ENCODE measurements at places on chromosomes 12 and 14.

GRCh38 chr12:3233797-3234196 lies 156.6 kb downstream of the TSPAN9 start:
- DNase-seq, result no peak

DNA sequence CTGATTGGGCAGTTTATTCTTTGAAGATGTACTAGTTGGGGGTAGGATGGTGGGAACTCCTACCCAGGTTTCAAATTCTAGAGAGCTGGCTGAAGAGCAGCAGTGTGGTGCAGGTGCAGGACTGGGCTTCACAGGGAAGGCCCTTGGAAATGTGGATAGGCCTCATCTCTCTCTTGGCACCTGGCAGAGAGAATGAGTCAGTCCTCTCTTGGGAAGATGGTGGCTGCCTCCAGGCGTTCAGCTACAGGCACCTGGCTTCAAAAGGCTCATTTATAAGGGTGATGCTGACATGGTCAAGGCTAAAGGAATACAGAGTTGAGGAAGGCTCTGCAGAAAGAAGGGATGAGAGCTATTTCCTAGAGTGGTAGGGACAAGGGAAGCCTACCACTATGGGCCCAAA lies 179.7 kb upstream of the VASH1 start:
- no peak for DNase-seq

- no peak for DNase-seq
These were observed 22.1 kb upstream of the LGMN start for GRCh38 chr14:92770484-92770883.

DNA sequence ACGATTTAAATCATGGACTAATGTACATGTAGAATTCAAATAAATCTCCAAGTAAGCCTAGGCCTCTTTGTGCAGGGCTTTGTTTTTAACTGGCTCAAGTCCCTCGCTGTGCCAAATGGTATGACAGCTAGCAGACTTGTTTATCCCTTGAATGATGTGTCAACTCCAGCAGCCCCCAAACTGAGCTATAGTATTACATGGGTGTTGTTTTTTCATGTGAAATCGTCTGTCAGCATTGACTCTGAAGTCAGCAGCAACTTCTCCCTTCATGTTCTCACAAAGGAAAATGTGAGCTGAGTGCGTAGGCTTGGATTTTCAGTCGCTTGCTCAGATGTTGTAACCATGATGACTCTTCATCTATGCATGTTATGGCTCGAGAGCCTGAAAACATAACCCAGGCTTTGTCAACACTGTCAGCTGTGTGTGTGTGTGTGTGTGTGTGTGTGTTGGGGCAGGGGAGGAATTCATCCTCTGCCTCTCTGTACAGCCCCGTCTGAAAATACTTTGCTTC lies 73.3 kb downstream of the PTHLH start:
- no peak for DNase-seq

DNA sequence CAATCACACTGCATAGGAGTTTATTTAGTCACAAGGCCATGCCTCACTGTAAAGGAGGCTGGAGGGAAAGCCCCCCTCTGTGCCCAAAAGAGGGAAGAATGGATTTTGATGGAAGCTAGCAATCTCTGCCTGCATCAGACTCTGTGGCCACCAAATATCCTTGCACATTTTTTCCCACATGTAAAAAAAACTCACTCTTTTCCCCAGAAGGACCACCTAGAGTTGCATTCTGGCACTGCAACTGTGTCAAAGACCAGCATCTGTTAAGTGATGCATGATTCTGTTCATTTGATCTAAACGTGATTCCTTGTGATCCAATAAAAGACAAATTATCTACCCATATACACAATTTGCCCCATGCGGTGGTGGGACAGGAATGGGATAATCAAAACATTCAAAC lies 8.0 kb downstream of the RHOJ start:
- no peak for DNase-seq

DNA sequence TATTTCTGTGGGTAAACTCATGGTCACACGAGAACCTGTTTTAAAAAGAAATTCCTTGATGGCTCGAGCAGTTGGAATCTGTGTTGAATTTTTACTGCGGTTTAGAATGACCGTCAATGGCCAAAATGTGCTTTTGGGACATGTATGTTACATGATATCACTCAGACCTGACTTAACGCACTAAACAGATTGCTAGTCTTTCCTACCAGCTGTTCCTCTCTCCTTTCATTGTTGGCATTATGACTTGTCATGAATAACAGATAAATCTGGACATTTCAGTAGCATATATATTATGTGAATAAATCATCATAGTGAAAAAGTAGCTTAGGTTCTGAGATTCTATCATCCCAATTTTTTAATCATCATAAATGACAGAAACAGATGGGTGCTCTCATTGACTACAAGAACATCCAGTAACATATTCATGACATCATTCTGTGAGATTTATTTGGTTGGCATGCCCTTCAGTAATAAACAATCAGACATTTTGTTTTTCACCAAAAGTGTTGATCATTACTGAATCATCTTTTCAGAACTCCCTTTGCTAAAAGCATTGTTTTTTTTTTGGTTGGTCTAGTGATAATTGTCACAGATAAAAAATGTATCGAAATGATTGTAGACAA lies 57.9 kb upstream of the NAV3 start:
- no peak for DNase-seq

DNA sequence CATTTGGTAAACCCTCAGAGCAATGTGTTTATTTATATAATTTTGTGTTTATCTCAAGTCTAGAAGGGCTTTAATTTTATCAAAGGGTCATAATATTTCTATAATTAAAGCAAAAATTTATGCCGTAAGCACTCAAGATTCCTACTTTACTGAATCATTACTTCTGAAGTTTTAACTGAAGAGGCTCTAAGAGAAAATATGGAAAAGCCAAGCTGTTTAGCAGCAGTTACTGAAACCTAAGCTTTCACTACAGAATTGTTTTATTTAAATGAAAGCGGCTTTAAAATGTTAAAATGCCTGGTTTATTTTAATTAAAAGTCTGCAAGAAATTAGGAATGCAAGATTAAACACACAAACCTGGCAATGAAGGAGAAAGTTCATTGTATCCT lies 73.9 kb upstream of the BBS10 start:
- no peak for DNase-seq

- peak; percentile 41 for DNase-seq
These were observed 24.1 kb downstream of the DDX47 start for GRCh38 chr12:12837025-12837812.

- DNase-seq, result peak; percentile 34
These were observed 10.0 kb upstream of the CLEC7A start for GRCh38 chr12:10140001-10140400.

DNA sequence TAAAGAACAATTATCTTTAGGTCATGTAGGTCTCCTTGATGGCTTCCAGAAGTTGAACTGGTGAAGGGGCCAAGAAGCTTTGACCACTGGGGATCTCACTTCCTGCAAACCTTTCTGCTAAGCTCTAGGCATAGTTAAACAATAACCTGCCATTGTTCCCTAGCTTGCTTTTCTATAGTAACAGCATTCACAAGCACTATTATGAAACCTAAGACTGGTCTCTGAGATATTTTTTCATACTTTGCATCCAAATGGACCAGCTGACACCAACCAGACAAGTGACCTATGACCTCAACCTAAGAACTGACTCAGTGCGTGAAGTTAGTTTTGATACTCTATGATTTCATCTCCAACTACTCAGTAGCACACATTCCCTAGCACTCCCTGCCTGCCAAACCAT lies 129.1 kb downstream of the PTPRB start:
- no peak for DNase-seq

- DNase-seq, result no peak
These were observed 78.6 kb downstream of the CHST11 start for GRCh38 chr12:104535369-104535768.

DNA sequence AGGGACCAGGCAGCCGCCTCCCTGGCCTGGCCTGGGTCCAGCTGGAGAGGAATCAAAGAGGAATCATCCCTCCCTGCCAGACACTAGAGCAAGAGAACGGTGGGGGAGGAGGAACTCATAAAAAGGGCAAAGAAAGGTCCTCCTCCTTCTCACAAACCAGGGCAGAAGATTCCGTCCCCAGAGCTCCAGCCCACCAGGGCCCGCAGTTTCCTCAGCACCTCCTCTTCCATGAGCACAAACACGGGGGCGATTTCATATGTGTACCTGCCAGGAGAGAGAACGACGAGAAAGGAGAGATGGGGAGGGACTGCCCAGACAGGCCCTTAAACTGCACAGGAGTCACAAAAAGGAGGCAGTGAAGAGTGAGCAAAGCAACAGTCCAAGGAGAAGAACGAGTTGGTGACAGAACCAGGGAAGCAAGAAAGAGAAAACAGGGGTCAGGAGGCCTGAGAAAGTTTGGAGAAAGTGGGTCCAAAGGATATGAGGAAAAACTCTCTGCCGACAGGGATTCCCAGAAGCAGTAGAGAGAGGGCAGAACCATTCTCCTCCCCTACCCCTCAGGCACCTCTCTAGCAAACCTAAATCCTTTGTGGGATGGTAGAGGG lies 8.7 kb upstream of the ZNF740 start:
- DNase-seq, result no peak

DNA sequence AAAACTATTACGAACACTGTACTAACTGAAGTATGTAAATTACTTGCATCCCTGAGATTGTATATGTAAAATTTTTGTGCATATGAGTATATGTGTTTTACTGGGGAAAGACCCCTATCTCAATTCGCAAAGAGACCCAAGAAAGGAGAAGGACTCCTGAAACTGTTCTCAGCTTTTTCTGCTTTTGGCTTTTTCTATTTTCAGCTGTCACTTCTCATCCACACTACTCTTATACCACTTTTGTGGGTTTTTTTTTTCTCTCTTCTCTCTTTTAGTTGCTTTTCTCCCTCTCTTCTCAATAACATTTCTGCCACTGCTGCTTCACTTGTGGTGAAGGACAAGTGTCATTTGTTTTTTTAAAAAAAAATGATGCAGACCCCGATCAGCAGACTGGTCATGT lies 39.8 kb downstream of the NIN start:
- no peak for DNase-seq

DNA sequence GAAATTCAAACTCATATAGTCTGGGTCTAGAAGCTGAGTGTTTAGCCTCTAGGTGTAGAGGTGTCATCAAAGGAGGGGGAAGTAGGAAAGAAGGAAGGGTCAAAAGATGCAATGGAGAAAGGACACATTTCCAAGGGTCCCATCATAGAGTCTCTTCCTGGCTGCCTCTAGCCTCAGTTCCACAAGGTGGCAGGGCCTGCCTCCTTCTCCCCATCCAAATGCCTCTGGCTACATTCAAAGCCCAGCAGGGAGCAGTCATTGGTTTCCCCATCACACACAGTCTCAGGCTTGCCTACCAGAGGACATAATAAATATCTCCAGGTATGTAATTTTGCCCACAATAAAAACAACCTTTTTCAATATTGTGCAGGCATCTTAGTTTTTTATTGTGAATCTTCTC lies 2.1 kb upstream of the CCT2 start:
- no peak for DNase-seq

DNA sequence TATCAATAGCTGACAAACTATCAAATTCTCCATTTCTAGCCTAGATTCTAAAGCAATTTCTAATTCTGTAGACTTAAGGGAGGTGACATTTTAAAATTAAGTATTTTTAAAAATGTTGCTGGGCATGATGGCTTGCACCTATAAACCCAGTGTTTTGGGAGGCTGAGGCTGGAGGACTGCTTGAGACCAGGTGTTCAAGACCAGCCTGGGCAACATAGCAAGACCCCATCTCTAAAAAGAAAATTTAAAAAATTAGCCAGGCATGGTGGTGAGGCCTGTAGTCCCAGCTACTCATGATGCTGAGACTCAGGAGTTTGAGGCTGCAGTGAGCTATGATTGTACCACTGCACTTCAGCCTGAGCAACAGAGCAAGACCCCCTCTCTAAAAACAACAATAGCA lies 15.1 kb downstream of the MGST1 start:
- DNase-seq, result no peak

GRCh38 chr12:95548056-95548538 lies 3.2 kb downstream of the USP44 start:
- DNase-seq, result peak; percentile 6

DNA sequence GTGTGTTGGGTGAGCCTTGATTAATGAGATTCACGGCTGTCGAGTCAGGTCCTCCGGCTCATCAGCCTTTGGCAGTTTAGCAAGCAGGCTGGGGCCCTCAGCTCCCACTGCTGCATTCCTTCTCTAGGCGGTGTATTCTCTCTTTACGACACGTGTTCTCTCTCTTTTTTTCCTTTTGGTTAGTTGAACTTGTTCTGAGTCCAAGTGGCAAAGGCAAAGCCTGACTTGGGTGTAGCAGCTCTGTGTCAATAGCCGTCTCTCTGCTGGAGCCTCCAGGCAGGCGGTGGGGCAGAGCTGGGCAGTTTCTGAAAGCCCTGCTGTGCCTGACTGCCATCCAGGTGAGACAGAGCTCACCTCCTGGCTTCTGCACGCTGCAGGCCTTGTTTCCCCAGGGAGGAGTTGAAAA lies 46.6 kb downstream of the SUSD6 start:
- peak; percentile 93 for DNase-seq

DNA sequence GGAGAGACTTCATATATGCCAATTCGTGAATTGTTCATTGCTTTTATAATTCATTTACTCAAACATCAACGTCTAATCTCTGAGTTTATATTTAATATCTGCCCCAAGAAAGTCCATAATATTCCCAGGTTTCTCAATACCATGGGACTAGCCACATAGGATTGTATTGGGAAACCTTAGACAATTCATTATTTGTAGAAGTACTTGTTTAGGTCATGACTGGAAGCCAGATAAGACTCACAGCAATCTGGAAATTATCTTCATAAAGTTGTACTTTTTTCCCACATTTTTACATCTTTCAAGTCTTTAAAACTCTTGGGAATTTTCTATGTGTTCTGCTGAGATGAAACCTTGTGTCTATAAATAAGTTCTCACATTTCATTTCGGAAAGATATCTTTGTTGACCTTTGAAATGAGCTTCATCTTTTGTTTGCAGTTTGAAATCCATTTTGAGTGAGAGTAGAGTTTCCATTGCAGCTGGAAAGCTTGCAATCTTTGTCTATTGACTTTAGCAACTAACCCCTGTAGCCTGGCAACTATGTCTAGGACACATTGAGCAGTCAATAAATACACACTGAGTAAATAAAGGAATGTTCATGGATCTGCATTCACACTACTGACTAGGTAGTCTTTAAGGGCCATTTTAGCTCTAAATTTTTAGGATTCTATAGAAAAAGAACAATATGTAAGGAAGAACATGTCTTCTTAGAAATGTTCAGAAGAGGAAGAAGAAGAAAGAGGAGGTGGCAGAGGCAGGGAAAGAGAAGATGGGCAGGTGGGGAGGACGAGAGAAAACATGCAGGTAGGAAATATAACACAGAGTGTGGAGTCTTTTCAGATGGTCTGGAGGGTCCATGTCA lies 154.4 kb downstream of the LRIG3 start:
- DNase-seq, result peak; percentile 39

DNA sequence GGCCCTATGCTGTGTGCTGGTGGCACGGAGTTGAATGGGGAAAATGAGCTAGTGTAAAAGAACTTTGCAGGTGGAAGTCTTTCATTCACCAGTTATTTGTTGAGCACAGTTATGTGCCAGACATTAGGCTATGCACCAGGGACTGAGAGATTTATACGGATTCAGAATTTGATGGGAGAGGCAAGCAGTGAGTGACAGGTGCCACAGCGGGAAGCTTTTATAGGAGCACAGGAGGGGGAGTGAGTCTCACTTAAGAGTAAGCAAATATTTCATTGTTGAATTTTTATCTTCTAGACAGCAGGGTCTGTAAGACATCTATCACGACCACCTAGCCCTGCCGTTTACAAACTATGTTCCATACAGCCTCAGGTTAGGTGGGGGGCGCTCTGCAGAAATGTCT lies 320.6 kb downstream of the SNAPC1 start:
- DNase-seq, result no peak

Measured in NCI-H2081 (cell line).